Lower lobe of right lung (tissue), 2 donors: ENCODE measurements at places on chromosomes 3 and 15.
A peak's percentile ranks its signal among the peaks of the same experiment; 100 is the strongest.

DNA sequence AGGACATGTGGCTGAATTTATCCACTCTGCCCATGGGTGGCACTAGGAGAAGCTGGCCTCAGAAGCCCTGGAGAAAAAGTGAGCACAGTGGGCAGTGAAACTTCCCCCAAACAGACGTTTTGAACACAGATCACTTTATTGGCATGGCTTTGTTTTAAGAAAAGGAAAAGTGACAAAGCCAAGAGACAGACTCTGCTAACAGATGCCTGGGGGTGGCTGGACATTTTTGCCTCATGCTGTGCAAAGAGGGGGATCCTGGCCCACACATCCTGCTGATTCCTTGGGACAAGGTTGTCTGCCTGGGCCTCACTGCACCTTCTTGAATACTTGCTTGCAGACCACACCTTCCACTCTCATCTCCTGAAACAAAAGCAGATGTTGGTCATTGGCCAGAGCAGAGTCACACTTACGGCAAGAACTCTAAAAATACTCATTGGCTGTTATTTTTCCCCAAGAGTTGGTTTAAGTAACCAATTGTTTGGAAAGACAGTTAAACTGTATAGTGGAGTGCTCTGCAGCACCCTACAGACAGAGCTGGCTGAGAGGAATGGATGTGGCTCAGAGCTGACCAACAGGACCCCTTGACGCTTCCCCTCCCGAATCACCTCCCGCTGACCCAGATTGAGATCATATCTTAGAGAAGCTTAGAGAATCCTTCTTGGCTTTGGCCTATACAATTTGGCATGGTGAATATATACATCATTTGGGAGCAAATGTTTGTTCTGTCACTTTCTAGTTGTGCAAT, 22.0 kb downstream of the RBP1 start:
- no peak for DNase-seq

DNA sequence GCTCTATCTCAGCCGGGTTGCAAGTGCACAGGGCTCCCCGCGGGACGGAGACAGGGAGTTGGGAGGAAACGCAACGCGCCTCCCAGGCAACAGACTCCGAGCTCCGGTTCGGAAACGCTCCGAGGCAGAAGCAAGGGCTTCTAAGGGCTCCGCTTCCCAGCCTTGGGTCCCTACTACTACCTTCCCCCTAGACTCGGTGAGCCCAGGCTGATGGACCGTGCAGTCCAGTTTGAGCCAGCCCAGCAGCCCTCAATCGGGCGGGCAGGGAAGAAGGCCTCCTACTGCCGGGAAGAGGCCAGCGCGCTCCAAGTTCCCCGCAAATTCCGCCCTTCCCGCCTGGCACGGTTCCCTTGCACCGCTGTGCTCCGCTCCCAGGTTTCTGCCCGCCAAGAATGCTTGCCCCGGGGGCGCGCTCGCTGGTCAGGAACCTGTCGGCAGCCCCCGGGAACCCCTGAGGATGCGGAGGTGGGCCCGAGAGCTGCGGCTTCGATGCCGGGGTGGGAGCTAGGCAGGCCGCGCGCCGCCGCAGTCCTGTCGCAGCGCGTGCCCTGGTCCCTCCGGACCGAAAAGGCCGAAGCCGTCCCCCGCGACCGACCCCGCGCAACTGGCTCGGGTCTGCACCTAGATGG, 728 bp downstream of the TRANK1 start:
- peak; percentile 72 for DNase-seq

DNA sequence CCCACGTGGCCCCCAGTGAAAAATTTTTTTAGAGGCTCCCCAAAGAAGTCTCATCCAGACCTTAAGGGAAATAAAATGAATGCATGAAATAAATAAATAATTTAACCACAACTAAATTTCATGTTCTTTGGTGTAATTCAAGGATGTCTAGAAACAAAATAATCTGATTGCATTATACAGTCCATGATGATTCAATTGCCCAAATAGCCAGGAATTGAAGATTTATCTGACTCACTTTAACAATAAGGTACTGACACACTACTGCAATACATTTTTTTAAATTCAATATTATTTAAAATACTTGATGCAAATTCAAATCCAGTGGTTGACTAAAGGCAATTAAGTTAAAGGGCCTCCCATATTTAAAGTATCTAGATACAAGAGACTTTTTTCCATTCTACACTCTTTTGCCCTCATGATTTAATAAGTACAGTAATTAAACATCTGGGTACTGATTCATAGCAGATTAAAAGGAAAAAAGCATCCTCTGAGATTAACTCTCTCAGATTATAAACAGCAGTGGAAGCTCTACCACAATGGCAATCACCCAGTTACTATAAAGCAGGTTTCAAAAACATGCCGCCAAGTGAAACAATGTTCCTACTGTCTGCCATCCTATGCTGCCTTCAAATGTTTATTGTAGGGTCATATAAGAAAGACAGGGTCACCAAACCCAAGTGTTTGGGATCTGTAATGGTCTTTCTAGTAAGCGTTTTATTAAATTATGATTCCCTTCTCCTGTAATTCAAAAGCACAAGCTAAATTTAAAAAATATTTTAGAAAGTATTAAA, 9.9 kb downstream of the UQCC5 start:
- no peak for DNase-seq

- DNase-seq, result no peak
Observed at GRCh38 chr3:135038186-135038585, 243.1 kb downstream of the EPHB1 start.

- DNase-seq, result no peak
Observed at GRCh38 chr3:79052054-79052681, 715.6 kb downstream of the ROBO1 start.

DNA sequence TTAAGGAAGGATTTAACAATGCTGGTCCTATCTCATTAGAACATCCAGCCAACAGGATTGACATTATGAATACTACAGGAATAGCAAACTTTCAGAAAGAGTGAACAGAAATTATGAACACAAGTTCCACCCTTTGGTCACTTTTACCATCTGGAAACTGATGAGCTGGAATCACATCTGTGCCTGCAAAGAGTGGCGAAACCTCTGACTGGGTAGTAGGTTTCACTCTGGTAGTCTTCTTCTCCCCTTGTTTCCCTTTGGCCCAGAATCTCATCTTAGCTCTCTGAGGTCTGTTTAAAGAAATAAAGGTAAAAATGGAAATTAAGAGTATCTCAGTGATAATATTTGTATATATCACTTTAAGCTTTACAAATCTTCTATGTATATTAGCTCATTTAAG, 73.1 kb downstream of the NR2E3 start:
- no peak for DNase-seq

- no peak for DNase-seq
Observed at GRCh38 chr3:71378509-71378908, 205.0 kb downstream of the FOXP1 start.

- DNase-seq, result no peak
Observed at GRCh38 chr15:68582864-68583263, 4.1 kb downstream of the CORO2B start.

GRCh38 chr15:86743283-86743903, 663.7 kb downstream of the AGBL1 start:
- DNase-seq, result no peak

- peak; percentile 19 for DNase-seq
Observed at GRCh38 chr15:47460795-47461573, 256.3 kb upstream of the SEMA6D start.

DNA sequence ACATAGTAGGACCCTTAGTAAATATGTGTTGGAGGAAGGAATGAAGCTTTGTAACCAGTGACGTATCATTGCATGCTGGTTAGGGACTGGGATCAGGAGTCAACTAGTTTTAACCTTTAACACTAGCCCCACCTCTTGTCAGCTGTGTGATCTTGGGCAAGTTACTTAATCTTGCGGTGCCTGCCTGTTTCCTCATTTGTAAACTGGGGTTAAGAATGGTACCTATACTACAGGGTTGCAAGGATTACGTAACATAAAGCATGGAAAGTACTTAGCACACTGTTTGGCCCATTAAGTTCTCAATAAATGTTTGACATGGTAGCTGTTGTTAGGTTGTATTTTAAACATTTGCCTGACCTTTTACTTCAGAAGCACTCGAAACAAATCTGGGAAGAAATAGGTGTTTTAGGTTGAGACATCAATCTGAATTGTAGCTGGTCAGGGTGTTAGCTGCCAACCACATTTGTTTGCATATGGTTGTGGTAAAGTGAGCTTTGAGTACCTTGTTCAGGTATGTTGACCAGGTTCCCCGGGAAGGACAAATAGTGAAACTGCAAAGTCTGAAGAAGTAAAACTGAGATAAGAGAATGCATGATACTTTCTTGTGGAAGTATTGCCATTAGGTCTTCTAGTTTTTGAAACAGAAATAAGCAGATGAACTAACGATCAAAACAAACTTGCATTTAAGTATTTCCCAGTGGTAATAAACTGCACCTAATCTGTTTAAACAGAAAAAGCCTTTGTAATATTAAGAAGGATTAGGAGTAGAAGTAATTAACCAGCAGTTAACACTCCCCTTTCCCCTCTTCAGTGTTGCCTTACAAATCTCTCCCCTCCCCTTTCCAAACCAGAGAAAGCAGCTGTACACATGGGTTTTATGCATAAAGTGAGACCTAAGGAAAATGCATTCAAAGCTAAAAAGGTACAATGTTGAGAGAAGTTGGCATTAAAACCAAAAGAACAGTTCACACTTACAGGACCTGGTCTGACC, 25.8 kb upstream of the SCAANT1 start:
- peak; percentile 51 for DNase-seq

GRCh38 chr15:99132122-99132521, 27.2 kb downstream of the SYNM start:
- DNase-seq, result no peak

DNA sequence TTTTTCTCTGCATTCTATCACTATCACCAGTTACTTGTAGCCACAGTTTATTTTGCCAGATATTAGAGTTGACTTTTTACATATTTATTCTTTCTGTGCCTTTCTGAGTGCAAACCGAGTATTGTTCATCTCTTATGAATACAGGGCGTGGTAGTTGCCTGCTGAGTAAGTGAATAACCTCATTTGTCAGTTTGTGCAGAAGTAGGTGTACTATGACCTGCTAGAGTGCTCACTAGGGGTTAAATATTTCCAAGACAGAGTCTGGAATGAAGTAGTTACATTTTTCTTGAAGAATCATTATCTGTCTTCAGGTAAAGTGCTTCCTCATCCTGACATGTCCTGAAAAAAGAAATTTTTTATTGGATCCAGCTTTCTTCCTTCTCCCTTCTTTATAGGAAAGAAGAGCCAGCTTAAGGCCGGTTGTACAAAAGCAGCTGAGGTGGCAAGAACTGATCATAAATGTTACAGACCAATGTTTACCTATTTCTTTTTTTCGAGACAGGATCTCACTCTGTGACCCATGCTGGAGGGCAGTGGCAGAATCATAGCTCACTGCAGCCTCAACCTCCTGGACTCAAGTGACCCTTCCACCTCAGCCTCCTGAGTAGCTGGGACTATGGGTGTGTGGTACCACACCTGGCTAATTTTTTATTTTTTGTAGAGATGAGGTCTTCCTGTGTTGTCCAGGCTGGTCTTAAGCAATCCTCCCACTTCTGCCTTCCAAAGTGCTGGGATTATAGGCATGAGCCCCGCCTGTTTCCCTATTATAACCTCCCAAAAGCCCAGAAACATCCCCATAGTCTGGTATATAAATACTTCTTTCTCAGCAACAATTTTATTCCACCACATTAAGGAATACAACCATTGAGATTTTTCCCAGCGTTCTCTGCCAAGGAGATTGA, 182.5 kb downstream of the TPRG1 start:
- no peak for DNase-seq

- DNase-seq, result no peak
Observed at GRCh38 chr3:14719006-14719405, 44.1 kb downstream of the C3orf20 start.

- DNase-seq, result no peak
Observed at GRCh38 chr15:59300618-59301139, 72.0 kb downstream of the MYO1E start.
